ENCODE measurements at places on chromosomes 3 and 15.

DNA sequence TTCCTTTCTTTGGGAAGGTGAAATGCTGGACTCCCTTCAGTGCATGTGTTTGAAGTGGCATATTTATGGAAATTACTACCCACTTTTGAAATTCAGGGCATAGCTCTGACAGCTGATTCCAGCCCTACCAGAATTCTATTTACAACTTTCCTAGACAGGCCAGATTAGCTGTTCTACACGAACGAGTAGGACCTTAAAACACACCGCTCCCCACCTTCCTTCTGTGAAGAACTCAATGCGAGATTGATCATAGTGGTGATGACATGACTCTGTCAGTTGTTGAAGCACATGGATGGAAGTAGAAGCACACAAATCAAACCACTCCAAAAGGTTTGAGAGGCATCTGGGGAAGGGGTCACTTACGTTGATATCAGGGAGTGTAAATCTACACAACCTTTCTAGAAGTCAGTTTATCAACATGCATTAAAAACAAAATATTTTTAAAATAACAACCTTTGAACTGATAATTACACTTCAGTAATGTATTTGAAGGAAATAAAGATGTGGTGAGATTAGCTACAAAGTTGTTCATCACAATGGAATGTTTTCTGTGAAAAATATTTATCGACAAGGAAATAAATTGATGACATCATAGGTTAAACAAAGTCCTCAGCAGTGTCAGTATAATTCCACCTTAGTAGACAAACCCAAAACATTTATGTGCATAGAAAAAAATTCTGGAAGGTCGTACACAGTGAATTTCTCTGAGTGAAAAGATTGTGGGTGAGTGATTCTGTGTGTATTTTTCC lies 29.8 kb downstream of the RARB start:
- no peak for DNase-seq

DNA sequence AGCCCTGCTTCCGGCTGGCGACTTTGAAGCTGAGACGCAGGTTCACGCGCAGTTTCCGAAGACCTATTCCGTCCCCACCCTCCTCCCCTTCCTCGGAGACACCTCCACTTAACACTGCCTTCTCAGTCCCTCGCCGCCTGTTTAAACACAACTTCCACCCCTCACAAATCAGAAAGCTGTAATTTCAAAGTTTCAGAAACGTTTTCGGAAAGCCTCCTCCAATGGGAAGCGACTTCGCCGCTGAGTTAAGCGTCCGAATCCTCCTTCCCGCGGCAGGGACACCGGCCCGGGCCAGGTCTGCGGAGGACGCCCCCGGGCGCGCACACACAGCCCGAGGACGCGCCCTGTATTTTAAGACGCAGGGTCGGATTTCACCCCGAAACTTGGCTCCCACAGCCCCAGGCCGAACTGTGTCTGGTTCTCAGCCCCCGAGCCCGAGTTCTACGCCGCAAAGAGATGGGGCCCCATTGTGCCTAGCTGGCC lies 559 bp upstream of the LRRN1 start:
- DNase-seq: no peak

- DNase-seq: no peak
These were observed 447.8 kb upstream of the BCHE start for GRCh38 chr3:166285001-166285400.

GRCh38 chr3:192302721-192303120 lies 424.6 kb downstream of the FGF12 start:
- no peak for DNase-seq

- DNase-seq: no peak
These were observed 187.1 kb downstream of the ALCAM start for GRCh38 chr3:105553851-105554250.

DNA sequence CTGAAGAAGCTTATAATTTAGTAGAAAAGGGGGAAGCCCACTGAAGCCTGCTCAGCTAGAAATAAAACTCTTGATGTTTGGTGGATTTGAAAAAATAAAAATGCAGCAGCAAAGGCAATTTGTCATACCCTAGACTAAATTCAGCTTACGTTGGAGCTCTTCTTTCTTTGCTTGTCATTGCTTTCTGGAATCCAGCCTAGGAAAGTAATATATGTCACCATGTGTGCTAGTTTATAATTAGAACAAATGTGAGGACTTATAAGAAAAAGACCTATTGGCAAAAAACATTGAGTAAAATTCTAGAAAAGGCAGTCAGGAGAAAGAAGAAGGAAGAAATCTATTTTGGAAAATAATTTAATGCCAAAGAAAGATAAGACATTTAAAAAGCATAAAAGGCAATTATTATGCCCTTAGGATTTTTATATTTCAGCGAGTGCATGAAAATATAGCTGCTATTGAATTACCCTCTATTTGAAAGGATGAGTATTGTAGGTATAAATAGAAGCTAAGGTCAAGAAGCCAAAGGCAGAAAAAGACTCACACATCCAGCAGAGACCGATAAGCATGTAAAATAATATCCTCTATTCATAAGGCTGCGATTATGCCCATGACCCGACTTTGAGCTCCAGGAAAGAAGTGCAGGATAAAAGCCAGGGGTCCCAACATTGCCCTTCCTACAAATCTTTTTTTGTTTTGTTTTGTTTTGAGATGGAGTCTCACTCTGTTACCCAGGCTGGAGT lies 10.6 kb upstream of the BTBD1 start:
- no peak for DNase-seq

DNA sequence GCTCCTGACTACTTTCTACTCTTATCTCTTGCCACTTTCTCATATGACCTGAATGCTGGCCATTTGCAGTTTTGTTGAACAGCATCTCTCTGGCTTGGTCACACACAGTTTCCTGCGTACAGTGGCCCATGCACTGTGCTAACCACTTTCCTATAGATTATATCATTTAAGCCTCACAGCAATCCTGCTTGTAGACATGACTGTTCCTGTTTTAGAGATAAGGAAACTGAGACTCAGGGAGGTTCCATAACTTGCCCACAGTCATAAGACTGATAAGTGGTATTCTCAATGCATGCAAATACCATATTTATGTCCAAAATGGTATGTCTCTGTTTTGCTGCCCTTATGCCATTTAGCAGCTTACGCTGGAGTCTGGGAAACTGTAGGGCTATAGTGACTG lies 229.5 kb downstream of the NR1D2 start:
- DNase-seq: no peak

DNA sequence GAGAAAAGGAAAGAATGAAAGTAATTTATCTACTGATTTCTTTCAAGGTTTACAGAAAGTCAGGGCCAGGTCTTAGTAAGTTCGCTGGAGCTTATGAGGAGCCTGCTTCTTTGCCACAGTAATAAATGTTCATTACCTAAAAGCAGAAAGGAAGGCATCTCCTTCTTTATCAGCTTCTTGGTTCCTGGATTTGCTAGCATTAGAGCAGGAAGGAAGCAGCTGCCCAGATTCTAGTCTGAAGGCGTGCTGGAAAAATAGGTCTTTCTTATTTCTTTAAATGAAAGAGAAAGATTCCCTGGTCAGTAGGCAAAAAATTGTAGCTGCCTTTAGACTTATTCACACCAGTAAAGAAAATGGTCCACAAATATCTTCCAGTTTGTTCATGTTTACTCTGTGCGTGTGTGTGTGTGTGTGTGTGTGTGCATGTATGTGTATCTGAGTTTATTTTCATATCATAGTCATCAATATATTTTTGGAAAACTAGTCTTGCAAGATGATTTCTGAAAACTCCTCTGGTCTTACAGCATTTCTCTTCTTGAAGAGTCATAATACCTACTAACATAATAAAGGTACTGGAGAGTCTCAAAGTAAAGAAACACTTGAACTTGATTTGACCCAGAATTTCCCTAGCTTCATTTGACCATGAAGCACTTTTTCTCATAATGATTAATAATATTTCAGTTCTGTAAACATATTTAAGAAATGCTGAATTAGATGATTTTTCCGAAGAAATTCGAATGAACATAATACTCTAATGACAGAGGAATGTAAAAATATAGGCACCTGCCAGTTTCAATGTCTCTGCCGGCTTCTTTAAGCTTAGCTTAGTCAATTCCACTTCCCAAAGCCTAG lies 255.3 kb upstream of the ZPLD1 start:
- no peak for DNase-seq

- no peak for DNase-seq
These were observed 277.3 kb upstream of the NR2F2 start for GRCh38 chr15:96053031-96053780.

DNA sequence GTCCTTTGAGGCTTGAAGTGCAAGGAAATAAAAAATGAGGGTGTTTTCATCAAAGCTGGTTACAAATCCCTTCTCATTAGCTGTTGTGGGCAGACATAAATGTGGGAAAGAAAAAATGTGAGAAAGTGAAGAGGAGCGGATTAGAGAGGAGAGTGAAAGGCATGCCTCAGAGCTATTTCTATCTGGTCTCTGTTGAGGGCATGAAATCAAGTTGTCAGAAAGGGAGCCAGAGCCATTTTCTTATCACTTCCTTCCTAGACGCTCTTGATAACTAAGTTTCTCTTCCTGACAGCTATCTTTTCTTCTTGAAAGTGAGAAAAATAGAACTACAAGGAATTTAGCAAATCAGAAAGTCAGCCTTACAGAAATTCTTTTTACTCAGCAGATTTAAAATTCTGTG lies 20.8 kb upstream of the CAPN3 start:
- DNase-seq: no peak

- no peak for DNase-seq
These were observed at the start of gene CSPG4 for GRCh38 chr15:75712668-75713337. TSS of gene CSPG4 (minus strand) at chr15:75712848. CDS start at chr15:75712755, 93 bp downstream.

GRCh38 chr3:56753206-56753820 lies 48.4 kb downstream of the ARHGEF3 start:
- DNase-seq: no peak

GRCh38 chr15:64667736-64668161 lies 107.6 kb downstream of the RBPMS2 start:
- no peak for DNase-seq

DNA sequence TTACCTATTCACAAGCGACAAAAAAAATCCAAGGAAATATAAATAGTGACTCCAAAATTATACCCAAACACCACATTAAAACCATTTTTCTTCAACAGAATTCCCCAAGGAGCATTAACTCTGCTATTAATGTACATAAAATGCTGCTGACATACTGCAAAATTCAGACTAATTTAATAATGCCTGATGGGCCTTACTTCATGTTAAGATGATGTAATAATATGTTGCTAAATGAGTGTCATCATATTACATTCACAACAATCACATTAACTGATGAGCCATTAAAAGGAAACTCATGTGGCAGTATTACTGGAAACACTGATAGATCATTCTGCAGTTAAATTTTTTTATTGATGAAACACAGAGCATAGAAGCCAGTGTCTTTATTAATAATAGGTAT lies 204.9 kb upstream of the CGNL1 start:
- no peak for DNase-seq

GRCh38 chr3:169404520-169404890 lies 259.0 kb downstream of the MECOM start:
- no peak for DNase-seq

DNA sequence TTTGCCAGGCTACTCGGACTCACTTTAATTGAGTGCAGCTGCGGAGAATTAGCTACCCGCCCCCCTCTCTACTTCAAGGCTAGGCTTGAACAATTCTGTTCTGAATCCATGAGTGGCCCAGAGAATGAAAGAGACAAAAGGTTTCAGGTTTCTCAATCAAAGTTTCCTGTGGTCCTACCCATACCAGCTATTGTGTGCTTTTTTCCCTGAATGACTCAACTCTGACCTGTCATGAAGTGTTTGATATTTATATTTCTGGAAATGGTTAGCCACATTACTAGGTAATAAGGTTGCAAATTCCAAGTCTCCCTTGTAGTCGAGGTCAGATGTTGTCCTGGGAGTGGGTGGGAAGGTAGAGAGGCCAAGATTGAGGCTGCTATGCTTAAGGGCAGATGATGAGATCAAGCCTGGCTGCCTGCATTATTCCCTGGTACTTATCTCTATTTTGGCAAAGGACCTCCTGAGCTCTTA lies 392.7 kb upstream of the TBL1XR1 start:
- DNase-seq: no peak

DNA sequence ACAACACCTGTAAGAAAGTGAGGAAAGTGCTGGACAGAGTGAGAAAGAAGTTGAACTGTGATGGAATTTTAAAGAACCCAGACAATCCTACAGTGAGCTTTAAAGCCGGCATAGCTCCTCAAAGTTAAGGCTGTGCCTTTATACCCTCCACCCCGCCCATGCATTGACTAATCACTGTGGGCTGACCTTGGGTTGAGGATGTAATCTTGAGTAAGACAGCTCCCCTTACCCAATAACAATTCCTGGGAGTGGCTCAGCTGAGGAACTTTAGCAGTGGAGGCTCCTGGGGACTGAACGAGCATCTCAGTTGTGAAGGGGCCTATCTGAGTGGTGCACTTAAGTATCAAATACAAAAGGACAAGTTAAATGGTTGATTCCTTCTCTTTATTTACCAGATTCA lies 35.7 kb upstream of the ZNF770 start:
- DNase-seq: no peak

- DNase-seq: no peak
These were observed 949 bp upstream of the RFC4 start for GRCh38 chr3:186807231-186807630.

DNA sequence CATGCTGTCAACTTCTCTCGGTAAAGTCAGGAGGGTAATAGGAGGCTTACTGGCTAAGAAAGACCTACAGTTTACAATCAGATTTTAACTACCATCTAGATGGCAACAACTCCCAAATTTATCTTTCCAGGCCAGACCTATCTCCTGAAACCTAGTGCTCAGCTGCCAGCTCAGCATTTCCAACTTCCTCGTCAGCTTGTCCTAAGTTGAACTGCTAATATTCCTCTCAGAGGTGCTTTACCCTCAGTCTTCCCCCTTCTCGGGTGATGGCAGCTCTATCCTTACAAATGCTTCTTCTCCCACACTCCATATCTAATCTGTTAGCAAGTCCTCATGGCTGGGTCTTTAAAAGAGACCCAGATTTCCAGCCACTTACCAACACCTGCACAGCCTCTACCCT lies 36.9 kb upstream of the UBE2E2 start:
- no peak for DNase-seq

- DNase-seq: no peak
These were observed 58.5 kb downstream of the PIK3R4 start for GRCh38 chr3:130688015-130688688.

All from activated T-helper 1 cell treated with Interleukin-2 at 50 U/mL for 16 hours (primary cell).